Coronary artery (tissue), 2 donors: ENCODE measurements at places on chromosomes 16 and 17.

DNA sequence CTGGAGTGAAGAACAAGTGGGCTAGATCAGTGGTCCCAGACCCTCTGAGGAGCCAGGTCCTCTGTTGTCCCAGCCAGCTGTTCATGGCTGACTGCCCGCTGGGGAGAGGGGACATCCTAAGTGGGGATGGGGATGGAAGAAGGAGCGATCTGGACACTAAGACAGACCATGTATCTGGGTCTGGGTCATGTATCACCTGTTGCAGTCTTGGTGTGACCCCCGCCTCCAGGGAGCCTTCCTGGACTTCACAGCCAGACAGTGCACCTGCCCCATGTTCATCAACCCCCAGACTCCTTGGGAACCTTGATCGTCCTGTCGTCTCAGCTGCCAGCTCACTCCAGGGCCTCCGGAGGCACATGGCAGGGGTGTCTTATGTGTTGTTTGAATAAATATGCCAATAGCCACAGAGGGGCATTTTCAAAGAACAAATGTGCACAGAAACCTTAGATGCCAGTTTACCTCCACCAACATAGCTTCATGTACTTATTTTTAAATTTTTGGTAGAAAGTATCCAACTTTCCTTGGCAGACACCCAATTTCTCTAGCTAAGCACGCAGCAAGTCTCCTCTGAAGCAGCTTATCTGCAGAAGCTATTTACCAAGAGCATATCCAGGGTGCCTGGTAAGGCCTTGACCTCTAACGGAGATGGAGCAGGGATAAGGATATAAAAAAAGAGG is 43.2 kb downstream of the CRISPLD2 start:
- no peak for DNase-seq

GRCh38 chr16:80914379-80915078 is 92.2 kb downstream of the CMC2 start:
- DNase-seq = no peak

GRCh38 chr17:37079735-37080134 is 131.0 kb downstream of the AATF start:
- DNase-seq = no peak

- no peak for DNase-seq
Measured at GRCh38 chr17:12085076-12085949, 64.6 kb downstream of the MAP2K4 start.

GRCh38 chr17:29836643-29837042 is 93.4 kb downstream of the SSH2 start:
- DNase-seq = no peak

DNA sequence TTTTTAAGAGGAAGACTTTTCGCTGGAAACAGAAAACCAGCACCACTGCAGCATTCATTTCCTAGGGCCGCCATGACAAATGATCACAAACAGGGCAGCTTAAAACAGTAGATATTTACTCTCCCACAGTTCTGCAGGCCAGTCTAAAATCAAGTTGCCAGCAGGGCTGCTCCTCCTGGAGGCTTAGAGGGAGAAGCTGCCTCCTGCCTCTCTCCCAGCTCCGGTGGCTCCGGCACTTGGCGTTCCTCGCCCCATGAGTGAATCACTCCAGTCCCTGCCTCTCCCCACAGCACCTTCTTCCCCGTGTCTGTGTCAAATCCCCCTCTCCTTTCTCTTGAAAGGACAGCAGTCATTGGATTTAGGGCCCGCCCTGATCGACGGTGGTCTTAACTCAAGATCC is 72.1 kb downstream of the SOCS1 start:
- DNase-seq = no peak

DNA sequence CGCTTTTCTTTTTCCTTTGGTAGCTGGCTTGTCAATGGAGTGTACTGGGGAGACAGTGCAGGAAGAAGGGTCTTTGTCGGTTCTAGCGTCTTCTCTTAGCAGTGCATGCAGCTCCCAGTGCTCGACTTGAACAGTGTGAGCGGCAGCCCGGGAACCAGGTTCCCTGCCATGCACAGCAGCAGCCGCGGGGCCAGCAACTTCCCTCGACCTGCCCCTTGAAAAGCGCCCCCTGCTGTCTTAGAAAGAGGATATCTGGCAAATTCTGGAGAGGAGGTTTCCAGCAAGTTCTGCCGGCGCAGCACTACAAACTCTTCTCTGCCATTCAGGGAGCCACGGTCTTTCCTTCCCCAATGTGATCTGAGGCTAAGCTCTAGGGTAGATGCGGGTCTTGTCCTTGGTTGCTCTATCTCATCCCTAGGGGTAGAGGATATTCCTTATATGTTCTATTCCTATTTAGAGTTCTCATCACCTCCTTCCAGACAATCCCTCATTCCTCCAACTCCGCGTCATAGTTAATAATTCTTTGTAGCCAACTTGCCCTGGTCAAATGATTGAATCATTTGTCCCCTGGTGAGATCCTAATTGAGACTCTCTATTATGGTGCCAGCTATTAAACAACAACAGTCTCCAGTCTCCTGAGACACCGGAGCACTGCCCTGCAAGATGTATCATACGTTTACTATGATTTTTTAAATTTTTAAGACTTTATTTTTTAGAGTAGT is 451.3 kb downstream of the PMP22 start:
- no peak for DNase-seq

DNA sequence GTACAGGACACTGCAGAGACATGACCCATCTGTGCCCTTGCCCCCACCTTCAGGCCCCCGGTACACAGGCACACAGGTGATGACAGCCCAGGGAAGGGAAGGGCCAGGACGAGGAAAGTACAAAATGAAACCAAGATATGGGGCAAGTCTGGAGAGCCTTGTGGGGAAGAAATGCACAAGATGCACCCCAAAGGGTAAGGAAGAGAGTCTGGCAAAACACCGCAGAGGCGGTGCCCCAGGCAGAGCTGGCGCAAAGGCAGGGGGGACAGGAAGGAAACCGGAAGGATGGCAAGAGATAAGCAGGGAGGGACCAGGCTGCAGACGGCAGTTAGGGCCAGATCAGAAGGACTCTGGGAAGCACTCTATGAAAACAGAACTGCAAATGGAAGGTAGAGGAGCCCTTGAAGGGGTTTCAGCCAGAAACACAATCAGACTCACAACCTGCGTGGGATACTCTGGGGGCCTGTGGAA is 81.4 kb downstream of the SLC39A11 start:
- no peak for DNase-seq

DNA sequence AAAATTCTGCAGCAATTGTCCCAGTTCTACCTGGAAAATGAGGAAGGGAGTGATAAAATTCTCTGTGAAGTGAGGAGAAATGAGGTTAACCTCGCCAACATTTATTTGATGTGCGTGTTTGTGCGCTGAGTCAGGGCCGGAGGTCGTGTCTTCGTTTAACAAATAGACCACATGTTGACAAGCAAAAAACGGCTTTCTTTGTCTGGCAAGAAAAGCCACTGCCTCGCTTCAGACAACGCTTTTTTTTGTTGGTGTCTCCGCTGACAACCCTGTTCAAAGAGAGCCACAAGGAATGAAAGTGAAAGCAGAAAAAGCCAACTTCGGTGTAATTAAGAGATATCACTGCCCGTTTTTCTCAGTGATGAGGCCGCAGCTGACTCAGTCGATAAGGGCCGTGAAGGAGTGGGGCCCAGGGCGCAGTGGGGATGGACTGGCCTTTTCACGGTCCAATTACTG is 510.6 kb downstream of the CDH13 start:
- DNase-seq = no peak

GRCh38 chr16:17027488-17028129 is 443.2 kb downstream of the XYLT1 start:
- no peak for DNase-seq
